ENCODE measurements at places on chromosomes 3 and 15.

DNA sequence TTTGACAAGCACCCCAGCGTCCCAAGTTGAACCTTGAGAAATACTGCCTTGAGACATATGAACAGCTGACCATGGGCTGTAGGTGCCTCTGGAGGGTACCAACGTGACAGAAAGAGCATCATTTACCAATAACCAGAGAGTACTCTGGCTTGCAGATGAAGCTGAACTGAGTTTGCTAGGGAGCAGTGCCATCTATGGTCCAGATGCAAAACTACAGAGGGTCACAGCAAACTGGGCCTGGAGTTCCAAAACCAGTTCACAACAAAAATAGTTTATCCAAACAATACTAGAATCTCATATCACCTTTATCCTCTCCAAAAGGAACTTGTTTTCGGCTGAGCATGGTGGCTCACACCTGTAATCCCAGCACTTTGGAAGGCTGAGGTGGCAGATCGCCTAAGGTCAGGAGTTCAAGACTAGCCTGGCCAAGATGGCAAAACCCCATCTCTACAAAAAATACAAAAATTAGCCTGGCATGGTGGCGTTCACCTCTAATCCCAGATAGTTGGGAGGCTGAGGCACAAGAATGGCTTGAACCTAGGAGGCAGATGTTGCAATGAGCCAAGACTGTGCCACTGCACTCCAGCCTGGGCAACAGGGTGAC lies 69.3 kb downstream of the CHAC1 start:
- DNase-seq, result peak; percentile 9

- no peak for DNase-seq
Observed at GRCh38 chr3:46936733-46937250, 39.8 kb downstream of the CCDC12 start.

DNA sequence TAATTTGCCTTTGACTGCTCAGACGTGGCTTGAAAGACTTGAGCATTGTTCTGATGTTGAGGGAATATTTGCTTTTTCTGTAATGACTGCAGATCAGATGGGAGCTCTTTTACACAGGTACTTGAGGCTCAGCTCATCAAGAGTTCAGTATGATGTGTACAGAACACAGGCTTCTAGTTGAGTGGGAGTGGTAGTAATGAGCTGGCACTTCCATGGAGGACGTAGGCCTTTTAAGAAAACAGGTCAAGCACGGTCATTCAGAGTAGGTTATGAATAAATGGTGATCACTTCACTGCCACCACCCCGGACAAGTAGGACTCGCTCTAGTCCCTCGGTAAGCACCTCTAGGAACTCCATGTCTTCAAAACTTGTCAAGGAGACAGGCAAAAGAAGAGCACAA lies 8.8 kb downstream of the EMC4 start:
- DNase-seq, result no peak

GRCh38 chr15:92520914-92521623 lies 127.4 kb downstream of the ST8SIA2 start:
- no peak for DNase-seq

- DNase-seq, result no peak
Observed at GRCh38 chr15:56978898-56979662, 60.6 kb downstream of the TCF12 start.

DNA sequence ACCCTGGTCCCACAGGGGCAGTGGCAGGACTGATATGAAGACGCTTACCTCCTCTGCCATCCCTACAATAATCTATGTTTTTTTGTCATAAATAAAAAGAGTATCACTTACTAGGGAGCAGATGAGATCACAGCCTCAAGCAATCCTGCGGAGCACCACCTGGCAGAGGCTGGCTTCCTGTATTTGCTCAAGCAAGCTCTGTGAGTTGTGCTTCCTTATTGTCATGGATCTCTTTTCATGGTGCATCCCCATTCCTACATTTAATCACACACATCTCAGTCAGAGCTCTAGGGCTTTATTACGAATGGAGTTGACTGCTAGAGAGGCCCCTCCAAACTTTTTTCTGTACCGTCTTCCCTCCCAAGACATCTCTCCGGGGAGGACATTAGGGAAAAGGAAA lies 186.0 kb downstream of the UBE2E2 start:
- no peak for DNase-seq

DNA sequence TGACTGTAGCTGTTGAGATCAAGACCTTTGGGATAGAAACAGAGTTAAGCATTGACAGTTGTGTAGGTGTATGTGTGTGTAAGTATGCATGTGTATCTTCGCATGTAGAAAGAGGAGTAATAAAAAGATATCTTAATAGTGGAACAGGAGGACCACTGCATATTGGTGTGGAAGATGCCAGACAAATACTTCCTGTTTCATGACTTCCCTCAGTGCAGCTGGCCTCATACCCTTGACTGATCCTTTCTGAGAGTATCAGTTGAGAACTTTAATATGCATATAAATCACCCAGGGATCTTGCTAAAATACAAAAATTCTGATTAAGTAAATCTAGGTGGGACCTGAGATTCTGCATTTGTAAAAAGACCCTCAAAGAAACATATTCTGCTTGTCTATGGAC lies 8.5 kb upstream of the ZBED2 start:
- DNase-seq, result no peak

- DNase-seq, result no peak
Observed at GRCh38 chr3:135560847-135561246, 404.7 kb upstream of the PPP2R3A start.

DNA sequence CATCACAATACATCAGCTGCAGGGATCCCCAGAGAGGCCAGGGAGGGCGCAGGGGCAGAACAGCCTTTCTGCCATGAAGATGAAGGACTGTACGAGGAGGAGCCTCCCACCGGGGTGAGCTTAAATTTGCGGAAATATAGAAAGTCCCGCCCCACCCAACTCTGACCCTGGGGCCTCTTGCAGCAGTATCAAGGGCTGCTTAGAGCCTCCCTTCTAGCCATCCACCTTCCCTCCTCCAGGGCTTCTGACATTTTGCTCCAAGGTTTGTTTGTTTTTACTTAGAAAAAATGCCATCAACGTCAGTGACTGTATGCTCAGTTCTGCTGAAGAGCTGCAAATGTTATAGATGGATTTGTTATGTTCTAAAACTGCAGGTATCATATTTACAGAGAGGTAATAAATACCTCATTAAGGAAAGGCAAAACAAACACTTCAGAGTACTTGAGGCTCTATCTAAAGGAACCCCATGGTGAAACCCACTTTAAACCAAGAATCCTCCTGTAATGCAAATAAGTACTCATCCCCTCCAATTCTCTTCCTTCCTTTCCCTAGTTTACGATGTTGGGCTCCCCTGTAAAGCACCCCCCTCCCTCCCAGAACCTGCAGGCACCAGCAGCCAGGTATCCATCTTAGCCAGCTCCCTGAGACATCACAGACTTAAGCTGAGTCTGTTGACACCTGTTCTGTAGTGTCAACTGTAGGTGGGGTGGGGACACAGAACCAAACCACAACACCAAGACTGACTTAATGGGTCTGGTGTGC lies 30.5 kb downstream of the RFTN1 start:
- no peak for DNase-seq

DNA sequence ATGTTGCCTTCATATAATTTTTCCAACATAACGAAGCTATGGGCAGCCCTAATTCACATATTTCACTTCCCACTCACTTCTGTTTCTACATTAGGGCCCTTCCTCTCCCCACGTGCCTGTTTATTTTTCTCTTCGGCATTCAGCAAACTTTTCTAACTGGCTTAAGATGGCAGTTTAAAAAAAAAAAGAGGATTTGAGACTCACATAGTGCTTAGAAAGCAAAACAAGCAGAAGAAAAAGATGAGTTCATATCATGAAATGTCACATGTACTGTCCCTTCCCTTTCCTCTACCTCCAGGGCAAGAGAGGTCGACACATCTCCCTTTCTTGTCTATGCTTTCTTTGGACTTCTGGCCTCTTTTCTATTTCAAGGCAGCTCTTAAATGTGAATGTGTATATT lies 30.6 kb downstream of the SLC49A4 start:
- no peak for DNase-seq

- no peak for DNase-seq
Observed at GRCh38 chr3:64093825-64094712, 70.8 kb upstream of the PSMD6 start.

DNA sequence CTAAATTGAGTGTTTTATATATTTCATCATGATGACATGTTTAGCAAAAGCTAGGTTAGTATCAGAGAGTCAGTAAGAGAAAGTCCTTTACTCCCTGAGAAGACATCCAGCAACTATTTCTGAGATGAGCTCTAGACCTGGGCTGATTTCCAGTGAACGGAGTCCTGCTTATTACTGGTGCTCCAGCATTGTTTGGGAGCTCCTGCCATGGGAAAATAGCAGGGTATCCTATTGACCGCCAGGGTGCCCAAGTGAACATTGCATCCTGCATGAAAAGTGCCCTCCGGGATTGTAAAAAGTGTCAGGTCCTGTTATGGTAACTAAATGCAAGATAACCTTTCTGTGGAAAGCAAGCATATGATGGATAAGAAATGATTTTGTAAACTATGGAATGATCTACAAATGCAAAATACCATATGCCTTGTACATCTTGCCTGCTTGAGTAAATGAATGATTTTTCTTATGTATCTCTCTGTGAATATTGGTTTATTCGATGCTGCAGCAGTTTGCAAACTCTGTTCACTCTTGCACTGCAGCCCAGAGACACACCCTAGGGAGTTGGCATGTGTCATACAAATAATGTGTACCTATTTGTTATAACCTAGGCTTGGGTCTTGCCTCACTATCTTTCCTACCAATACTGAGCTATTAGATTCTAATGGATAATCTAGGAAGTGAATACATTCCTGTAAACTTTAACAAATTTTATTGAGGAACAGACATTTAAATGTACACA lies 96.7 kb downstream of the IL5RA start:
- DNase-seq, result no peak

DNA sequence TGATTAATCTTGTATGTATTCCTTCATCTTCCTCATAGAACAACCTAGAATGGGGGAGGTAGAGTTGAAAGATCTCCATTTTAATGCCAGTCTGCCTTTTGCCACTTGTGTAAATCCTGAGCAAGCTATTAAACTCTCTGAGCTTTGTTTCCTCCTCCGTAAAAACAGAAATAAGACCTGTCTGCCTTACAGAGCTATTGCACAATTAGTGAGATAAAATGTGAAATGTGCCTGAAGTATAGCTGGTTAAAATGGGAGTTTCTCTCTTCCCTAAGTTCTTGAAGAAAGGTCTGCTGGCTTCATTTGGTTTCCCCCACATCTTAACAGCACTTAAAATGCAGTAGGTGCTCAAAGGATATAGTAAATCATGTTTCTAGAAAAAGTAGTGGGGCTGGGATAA lies 19.0 kb downstream of the ALDH1A2 start:
- DNase-seq, result no peak

GRCh38 chr3:70716832-70717231 lies 404.4 kb upstream of the MDFIC2 start:
- DNase-seq, result no peak

GRCh38 chr15:42070976-42071350 lies 23.4 kb downstream of the PLA2G4D start:
- DNase-seq, result no peak

- no peak for DNase-seq
Observed at GRCh38 chr15:99130765-99131440, 26.0 kb downstream of the SYNM start.

- DNase-seq, result no peak
Observed at GRCh38 chr15:88498996-88499395, 31.5 kb downstream of the MRPS11 start.

GRCh38 chr15:85044251-85044853 lies 62.7 kb downstream of the PDE8A start:
- DNase-seq, result peak; percentile 68

GRCh38 chr3:18512007-18512406 lies 86.9 kb upstream of the SATB1 start:
- DNase-seq, result no peak

- no peak for DNase-seq
Observed at GRCh38 chr15:85964471-85964870, 115.2 kb upstream of the AGBL1 start.

- DNase-seq, result no peak
Observed at GRCh38 chr3:63936925-63937324, 24.7 kb upstream of the SCAANT1 start.

- DNase-seq, result no peak
Observed at GRCh38 chr3:123246866-123247265, 45.1 kb downstream of the SEC22A start.

GRCh38 chr15:88636050-88636449 lies 2.8 kb upstream of the ISG20 start:
- no peak for DNase-seq

GRCh38 chr3:46296826-46297225 lies 54.6 kb downstream of the CCR3 start:
- DNase-seq, result no peak

DNA sequence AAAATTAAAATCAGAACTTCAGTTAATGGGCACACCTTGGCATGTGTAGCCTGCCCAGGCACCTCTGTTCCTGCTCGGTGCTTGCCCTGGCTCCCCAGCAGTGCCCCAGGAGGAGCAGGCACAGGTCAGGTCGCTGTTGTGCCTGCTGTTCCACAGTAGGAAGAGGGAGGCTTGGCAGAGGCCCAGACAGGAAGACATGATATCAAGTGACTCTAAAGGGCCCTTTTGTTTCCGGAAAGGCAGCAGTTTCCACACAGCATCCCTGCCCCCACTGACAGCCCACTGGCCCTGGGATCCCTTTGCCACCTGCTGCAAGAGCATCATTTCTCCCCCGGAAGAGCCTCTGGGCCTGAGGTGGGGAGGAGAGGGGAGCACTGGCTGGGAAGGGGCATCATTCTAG lies 40.5 kb upstream of the HES1 start:
- DNase-seq, result no peak

DNA sequence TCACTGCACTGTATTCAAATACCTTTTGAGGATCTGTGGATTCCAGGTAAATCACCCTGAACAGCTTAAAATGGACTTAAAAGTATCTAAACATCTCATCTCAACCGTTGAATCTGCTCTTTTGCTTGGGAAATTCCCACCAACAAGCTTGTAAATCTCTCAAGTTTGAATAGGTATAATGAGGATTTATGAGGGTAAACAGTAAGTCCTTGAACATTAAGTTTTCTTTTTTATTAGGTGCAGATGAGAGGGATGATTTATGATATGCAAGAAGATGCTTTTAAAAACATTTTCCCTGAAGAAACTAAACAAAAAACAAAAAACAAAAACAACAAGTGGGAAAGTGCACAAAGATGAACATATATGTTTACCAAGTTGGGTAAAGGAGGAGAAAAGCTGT lies 290.6 kb downstream of the ROBO1 start:
- no peak for DNase-seq

- no peak for DNase-seq
Observed at GRCh38 chr3:105826778-105827634, 41.8 kb downstream of the CBLB start.

DNA sequence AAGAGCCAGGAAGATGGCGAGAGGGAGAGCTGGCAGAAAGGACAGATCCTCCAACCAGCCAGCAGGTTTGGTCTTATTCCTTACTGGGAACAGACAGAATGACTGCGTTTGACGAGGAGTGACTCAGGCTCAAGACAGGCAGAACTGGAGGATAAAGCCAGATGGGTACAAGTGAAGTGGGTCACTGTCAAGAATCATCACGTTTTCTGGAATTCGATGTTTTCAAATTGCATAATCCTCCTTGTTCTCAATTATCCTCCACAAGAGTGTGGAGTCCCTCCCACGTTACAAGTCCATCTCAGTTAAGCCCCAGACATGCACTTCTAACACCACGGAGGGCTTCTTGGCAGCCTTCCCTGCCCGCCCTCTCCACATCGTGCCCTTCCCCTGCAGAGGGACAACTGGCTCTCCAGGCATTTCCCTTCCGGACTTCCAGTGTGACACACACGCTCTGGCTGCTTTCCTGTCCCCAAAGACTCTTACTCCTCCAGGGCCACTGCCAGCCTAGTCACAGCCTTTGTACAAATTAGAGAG lies 183.1 kb downstream of the CHST2 start:
- DNase-seq, result no peak

Measured in nucleus accumbens (tissue), 56 donors.